ENCODE measurements at places on chromosomes 4 and X. TPM values are rescaled to one million over a fixed set of nuclear protein-coding genes. Genes with fewer than 3 reads are reported as not detected.

The PDLIM5 gene
- total RNA-seq, result 122 TPM

The GRID2 gene
- not detected for total RNA-seq

The SOWAHD gene
- total RNA-seq, result not detected

DNA sequence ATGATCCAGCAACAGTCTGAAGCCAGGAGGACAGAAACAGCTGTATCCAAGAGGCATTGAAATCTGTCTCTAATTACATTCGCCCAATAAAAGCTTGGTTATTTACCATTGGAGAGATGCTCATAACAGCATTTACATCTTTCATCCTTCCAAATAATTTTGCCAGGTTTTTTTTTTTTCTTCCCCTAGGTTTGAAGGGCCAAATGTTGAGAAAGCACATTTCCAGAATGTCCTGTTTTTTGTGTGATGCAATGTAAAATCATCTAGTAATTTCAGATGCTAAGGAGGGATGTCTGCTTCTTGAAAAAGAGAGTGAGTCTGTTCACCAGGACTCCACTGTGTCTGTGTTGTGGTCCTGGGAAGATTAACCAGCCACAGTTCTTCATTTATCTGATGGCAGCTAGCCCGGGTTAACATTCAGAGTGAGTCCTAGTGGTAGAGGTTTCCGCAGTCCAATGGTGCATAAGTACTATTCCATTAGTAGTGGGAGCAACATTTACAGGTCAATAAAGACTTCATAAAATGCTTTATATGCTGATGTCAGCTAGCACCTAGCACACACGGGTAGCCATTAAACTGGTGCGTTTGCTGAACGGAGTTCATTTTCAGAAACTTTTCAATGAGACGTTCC is 406.8 kb downstream of the STIM2 start:
- no peak for DNase-seq

DNA sequence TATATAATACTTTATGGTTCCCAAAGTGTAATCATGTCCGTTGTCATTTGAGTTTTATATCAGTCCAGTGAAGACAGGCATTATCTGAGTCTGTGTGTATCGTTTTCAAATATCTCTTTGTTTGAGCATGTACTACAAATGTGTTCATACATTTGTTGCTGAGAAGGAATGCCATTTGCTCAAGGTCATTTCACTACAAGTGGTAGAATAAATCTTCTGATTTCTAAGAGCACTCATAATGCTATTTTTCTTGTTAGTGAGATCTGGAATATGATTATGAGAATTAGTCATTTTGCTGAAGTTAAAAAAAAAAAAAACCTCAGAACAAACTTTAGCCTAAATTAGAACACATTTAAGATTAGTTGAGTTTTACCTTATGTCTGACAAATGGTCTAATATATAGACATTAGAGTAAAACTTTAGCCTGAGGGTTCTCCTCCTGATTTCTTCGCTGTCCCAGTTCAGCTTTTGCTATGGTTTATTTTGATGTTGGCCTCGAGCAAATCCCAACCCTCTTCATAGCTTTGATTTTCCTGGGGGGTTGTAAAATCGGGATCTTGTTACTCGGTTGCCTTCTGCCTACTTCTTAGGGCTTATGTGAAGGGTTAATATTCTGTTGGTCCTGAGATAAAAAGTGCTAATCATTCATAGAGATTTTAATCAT is 87.1 kb downstream of the TMEM131L start:
- no peak for DNase-seq

DNA sequence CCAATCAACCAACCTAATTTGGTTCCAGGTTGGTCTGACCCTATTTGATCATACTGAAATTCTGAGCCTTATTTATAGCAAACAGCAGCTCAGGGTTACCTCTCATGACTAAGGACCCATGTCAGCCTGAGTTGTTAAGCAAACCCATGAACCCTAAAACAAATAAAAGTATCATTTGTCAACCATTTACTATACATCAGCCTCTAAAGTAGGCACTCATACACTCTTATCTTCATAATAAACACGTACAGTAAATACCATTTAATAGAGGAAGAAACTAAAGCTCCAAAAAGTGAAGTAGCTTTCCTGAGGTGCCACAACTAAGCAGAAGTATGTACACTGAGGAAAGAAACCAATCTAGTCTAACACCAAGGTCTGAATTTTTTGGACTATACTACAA is 25.2 kb downstream of the MANBA start:
- no peak for DNase-seq

GRCh38 chr4:74244049-74244448 is 64.2 kb upstream of the EPGN start:
- DNase-seq, result no peak

DNA sequence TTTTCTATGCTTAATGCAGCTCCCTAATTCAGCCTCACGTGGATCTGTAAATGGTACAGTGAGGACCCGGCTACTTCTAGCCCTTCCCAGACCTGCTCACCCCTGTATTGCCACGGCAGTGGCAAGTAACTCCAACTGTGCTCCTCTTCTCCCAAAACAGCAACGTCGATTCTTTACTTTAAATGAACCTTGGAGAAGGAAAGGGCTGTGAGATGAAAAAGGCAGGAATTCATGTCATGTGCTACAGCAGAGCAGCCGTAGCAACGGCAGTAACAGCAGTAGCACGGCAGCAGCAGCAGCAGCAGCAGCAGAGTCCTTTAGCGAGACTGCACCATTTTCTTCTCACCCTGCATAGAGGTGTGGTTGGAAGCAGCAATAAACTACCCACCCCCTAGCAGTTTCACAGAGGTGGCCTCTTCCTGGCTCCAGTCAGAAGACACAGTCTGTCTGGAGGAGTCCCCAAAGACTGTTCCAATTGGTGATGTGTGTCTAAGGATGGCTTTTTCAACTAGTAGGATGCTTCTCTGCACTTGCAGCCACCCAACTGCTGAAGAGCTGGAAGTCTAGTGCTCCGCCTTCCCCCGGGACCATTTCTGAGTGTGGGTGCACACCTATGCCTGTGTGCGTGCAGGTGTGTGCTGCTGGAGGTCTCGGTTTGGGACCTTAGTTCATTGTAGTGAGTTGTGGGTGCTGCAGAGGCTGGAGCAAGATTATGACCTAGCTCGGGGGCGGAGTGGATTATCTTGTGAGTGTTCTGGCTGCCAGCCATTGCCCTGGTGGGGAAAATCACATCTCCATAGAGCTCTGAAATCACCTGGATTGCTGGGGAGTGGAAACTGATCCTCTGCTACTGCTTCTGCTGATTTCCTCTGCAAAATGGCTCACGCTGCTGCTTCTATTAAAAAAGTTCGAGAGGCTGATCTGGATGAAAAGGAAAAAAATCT is 67.2 kb downstream of the ANK2 start:
- DNase-seq, result peak; percentile 6

- no peak for DNase-seq
Measured at GRCh38 chrX:155682834-155683233, 70.1 kb upstream of the TMLHE start.
